Fibroblast of lung (primary cell): ENCODE measurements at places on chromosomes 2 and 18. TPM values are rescaled to one million over a fixed set of nuclear protein-coding genes. Genes with fewer than 3 reads are reported as not detected.

DNA sequence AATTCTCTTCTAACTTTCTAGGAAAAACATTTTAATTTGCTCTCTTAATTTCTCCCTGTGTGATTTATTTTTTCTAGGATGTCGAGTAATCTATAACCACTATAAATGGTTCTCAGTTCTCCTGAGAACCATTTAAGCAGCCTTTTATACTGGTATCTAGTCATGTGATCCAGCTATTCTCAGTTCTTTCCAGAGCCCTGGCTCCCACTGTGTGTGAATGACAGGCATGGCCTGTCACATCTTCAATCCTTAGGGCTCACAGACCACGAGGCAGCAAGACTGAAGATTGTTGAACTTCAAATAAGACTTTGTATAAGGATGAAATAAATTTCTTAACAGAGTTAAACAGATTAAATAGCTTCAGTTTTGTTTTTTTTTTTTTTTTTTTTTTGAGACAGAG, 219.4 kb downstream of the HNMT start:
- no peak overlapping the region for H3K27ac ChIP-seq
- no peaks in the 10 kb centered on the region for H3K27me3 ChIP-seq
- no peak for DNase-seq
- H3K4me1 ChIP-seq = no peaks in the 10 kb centered on the region

Gene ROCK2
- 39.5 and 58.1 TPM in 2 replicates for total RNA-seq

DNA sequence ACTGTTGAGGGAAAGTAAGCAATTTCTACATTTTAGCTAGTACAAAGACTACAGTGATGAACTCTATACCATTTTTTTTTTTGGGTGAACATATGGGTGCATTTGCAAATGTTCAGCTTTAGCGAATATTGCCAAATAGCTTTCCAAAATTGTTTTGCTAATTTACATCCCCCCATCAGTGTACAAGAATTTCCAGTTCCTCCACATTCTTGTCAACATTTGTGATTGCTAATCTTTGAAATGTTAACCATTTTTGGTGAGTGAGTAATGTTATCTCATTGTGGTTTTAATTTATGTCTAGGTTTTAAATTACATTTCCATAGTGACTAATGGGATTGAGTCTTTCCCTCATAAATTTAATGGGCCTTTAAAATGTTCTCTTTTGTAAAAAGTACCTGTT, 16.4 kb upstream of the CNRIP1 start:
- no peak overlapping the region for H3K27ac ChIP-seq
- no peaks in the 10 kb centered on the region for H3K36me3 ChIP-seq
- no peaks in the 10 kb centered on the region for H3K27me3 ChIP-seq

Gene SLC4A3
- total RNA-seq = 1.3 and 1.5 TPM in 2 replicates

Gene EFHD1
- total RNA-seq = not detected in 2 replicates

Gene CLEC4F
- not detected in 2 replicates for total RNA-seq

DNA sequence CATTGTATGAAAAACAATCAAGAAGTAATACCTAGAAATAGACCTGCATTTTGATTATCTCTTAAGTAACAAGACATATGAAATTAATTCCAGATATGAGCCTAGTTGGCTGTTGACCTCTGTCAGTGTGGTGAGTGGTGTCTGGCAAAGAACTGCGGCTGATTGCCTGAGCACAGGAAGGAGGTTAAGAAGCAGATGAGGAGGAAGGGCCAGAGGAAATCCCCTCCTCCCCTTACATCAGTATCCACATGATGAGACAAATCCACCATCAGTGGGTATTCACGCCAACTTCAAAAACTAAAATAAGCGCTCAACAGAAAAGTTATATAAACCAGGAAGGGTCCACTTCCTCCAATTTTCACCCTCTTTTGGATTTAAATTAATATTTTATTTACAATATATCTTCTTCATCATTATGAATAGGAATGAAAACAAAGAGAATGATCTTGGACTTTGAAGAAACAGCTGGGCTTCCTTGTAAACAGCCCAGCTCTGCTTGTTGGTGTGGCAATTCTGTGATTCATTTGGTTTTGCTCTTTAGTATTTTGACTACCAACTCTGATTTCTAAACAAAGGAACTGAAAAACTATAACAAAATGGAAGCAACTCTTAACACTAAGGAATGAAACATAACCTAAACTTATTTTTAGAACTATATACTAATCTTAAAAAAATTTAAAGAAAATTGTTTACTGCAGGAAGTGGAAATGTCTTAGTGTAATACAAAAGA, 27.3 kb downstream of the RFTN2 start:
- H3K27ac ChIP-seq = peak overlapping the region; percentile 47
- H3K4me3 ChIP-seq = no peak overlapping the region
- no peak for DNase-seq
- H3K4me1 ChIP-seq = no peaks in the 10 kb centered on the region

DNA sequence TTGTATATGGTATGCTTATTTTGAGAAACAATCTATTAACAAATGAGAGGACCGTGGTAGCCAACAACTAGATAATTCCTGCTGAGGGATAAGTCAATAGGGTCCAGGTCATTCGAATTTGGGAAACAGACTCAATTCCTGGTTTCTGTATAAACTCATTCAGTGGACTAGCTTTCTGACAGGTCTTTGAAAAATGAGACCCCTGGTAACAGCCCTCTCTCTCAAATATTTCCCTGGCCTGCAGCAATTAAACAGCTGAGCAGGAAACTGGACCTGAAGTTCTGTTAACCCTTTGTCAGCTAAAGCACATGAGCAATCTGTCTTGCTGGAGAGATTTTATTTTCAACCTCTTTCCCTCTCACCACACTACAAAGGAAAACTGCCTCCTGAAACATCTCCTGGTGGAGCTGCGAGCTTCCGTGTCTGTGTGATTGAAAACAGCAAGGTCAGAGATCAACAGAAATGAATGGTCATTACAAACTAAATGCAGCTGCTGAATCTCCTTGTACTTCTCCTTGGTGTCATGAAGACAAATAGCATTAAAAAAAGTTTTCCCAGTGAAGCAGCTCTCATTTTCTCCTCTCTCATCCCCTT, 70.3 kb upstream of the CCDC85A start:
- no peaks in the 10 kb centered on the region for H3K27me3 ChIP-seq
- DNase-seq = no peak
- no peaks in the 10 kb centered on the region for H3K36me3 ChIP-seq
- no peaks in the 10 kb centered on the region for H3K4me1 ChIP-seq
- no peak overlapping the region for H3K4me3 ChIP-seq
- no peak overlapping the region for H3K27ac ChIP-seq

Gene TMEM87B
- 21.6 and 31.5 TPM in 2 replicates for total RNA-seq

DNA sequence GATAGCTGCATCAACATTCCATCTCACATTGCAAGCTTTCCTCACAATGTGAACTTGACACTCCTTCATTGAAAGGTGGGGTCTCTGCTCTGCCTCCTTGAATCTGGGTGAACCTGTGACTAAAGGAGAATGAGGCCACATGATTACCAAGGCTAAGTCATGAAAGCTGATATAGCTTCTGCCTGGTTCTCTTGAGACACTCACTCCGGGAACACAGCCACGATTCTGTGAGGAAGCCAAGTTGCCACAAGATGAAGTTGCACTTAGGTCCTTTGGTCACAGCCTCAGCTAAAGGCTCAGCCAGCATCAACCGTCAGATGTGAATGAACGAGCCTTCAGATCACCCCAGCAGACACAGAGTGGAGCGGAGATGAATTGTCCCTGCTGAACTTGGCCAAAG, 94.7 kb upstream of the FAM136A start:
- no peak overlapping the region for H3K4me3 ChIP-seq
- H3K27ac ChIP-seq = no peak overlapping the region
- no peaks in the 10 kb centered on the region for H3K27me3 ChIP-seq
- no peak for DNase-seq

Gene TTN
- 0.33 and 0.51 TPM in 2 replicates for total RNA-seq

DNA sequence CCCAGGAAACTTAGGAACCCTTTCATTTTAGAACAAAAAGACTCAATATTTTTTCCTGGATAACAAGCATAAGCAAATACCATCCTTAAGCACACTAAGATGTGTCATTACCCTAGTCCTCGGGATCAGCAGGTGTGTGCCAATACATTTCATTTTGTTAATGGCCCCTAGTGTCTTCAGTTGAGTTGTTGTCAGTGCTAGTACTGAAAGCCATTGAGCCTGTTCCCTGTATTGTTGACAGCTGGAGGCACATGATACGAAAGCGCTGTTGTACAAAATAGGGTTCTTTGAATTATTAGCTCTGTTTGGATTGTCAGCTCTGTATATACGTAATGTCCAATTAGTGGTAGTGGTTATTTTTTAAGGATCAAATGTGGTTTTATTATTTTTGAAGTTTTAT, 29.5 kb downstream of the VAPA start:
- peaks cover 6% of the 10 kb centered on the region for H3K36me3 ChIP-seq
- no peaks in the 10 kb centered on the region for H3K4me1 ChIP-seq
- no peak overlapping the region for H3K4me3 ChIP-seq
- no peak for DNase-seq

Gene TXNL1
- total RNA-seq = 16.4 and 25.4 TPM in 2 replicates

DNA sequence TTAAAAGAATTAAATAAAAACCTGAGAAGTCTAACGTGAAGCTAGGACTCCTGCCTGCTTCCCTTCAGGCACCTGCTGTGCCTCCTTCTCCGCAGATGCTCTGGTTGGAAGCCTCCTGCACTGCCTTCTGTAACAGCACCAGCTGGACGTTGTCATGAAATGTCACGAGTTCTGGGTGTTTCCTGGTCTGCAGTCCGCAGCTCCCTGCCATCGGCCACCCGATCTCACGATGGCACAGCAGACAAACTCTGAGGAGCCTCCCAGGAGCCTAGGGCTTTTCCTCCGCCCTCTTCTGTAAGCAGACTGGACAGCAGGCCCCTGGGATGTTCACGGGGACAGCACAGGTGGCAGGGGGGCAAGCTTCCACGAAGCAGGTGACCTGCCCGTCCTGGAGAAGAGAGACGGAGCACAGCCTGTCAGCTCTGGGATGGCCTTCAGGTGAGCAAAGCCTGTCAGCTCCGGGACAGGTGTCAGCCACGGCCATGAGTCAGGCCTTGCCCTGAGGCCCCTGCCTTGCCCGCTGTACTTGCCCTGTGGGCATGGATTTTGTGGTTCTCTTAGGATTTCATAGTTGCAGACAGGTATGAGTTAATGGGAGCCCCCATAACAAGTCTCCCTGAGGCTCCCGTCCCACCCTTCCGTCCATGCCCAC, 110.3 kb downstream of the PXDN start:
- H3K36me3 ChIP-seq = peaks cover 14% of the 10 kb centered on the region
- H3K4me3 ChIP-seq = no peak overlapping the region
- H3K4me1 ChIP-seq = peaks cover under 1% of the 10 kb centered on the region
- no peak overlapping the region for H3K27ac ChIP-seq

Gene FHOD3
- 3.1 and 28.2 TPM in 2 replicates for total RNA-seq

Gene CYP26B1
- 0.17 and 0.51 TPM in 2 replicates for total RNA-seq

- no peaks in the 10 kb centered on the region for H3K4me1 ChIP-seq
- H3K27ac ChIP-seq = no peak overlapping the region
Observed at GRCh38 chr18:57014772-57015413, 132.0 kb upstream of the BOD1L2 start.

GRCh38 chr2:218438596-218438995, 19.7 kb downstream of the VIL1 start:
- no peak for DNase-seq
- no peak overlapping the region for H3K27ac ChIP-seq
- no peaks in the 10 kb centered on the region for H3K36me3 ChIP-seq
- H3K4me1 ChIP-seq = no peaks in the 10 kb centered on the region
- no peaks in the 10 kb centered on the region for H3K27me3 ChIP-seq
- H3K4me3 ChIP-seq = no peak overlapping the region

DNA sequence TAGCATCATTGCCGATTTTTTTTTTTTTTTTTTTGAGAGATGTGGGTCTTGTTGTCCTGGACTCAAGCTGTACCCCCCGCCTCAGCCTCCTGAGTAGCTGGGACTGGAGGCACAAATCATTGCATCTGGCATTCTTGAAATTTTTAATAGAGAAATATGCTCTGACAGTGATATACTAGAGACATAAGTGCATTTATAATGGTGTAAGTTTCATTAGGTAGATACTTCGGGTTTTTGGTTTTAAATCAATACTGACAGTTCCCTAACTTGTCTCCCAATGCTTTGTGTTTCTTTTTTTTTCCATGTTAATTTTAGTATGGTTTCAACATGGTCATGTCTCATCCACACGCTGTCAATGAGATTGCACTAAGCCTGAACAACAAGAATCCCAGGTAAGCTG, 138.7 kb downstream of the PRPF40A start:
- no peak overlapping the region for H3K27ac ChIP-seq
- no peaks in the 10 kb centered on the region for H3K27me3 ChIP-seq
- no peak overlapping the region for H3K4me3 ChIP-seq
- H3K4me1 ChIP-seq = no peaks in the 10 kb centered on the region
- H3K36me3 ChIP-seq = no peaks in the 10 kb centered on the region
- no peak for DNase-seq

DNA sequence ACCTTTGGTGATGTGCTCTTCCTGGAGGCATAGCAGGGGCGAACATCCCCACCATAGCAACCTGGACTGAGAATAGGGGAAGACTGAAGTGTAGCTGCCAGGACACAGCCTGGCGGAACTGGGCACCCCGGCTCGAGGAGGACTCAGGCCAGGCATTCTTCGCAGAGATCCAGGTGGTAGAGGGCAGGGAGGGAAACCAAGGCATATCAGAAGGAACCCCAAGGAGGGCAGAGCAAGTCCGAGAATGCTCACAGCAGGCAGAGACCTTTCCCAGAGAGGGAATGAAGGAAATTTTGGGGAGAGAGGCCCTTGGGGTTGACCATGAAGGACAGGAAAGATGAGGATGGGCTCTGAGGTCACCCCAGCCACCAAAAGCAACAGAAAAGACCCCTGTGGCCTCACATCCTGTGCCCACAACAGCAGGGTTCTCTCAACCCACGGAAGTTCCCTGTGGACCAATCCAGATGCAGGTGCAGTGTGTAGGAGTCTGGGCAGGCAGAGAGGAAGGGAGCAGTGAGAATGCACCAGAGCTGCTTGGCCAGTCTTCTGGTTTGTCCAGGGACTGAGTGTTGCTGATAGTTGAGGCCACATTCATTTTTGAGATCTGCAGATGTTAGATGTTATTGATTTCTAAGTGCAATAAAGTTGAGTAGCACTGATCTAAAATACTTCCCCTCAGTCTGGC, 136.9 kb downstream of the PXDN start:
- no peaks in the 10 kb centered on the region for H3K36me3 ChIP-seq
- peaks cover 6% of the 10 kb centered on the region for H3K27me3 ChIP-seq

Gene ZNF2
- total RNA-seq = 11.7 and 11.8 TPM in 2 replicates
